ENCODE measurements at places on chromosomes 4 and X.

GRCh38 chr4:182973511-182973911 lies 56.3 kb upstream of the DCTD start:
- DNase-seq: peak; percentile 26

- peak; percentile 47 for DNase-seq
These were observed 16.4 kb downstream of the FHL1 start for GRCh38 chrX:136163689-136164088.

DNA sequence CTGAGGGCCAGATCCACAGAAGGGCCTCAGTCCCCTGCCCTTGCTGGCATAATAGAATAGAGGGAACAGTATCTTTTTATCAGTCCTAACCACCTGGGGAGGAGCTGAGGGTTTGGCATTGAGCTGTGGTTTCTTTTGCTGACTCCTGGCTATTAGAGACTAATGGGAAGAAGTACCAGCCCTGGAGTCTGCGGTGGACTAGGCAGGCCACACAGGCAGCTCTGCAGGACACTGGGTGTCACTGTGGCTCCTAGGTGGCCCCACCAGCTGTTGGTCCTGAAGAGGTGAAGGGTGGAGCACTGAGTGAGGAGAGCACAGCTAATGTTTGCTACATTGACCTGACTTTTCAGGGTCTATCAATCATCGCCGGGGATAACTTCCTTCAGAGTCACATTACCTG lies 52.8 kb upstream of the GPC4 start:
- DNase-seq: no peak

- DNase-seq: no peak
These were observed 91.1 kb downstream of the PPP3CA start for GRCh38 chr4:101256222-101256621.

- DNase-seq: no peak
These were observed 66.7 kb upstream of the PRPS1 start for GRCh38 chrX:107561468-107562215.

- no peak for DNase-seq
These were observed 134.0 kb upstream of the ANXA3 start for GRCh38 chr4:78417603-78418002.

GRCh38 chr4:129098531-129099001 lies 2.6 kb downstream of the C4orf33 start:
- no peak for DNase-seq

Data from mesenchymal stem cell (in vitro differentiated cells and primary cell).